B cell (primary cell): ENCODE measurements at places on chromosomes 7 and 10.

DNA sequence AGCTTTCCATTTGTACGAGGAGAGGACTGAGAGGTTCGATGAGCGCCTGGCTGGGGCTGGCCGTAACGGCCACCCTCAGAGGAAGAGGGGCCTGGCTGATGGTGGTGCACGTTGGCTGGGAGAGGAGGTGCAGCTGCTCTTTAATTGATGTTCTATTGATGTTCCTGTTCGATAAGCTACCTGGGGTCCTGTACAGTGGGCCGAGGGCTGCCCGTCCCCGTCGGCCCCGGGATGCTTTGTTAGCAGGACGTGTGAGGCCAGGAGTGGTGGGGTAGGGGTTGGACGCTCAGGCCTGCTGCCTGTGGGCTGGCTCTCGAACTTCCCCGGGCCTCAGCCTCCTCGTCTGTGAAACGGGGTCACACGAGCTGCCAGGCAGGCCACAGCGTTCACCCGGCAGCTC lies 25.4 kb downstream of the FAM20C start:
- DNase-seq = no peak

- no peak for DNase-seq
Observed at GRCh38 chr7:17682586-17682985, 257.7 kb downstream of the SNX13 start.

DNA sequence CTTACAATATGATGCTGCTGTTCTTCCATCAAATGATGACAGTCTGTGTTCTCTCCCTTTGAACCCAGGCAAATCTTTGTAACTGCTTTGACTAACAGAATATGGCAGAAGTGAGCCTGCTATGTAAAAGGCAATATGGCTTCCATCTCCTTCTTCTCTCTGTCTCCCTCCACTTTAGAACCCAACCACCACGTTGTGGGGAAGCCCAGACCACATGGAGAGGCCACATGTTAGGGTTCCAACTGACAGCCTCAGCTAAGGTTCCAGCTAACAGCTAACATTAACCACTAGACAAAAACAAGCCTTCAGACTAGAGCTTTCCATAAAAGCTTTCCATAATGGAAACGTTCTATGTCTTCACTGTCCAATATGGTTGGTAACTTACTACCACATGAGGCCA lies 107.7 kb downstream of the PRTFDC1 start:
- DNase-seq = no peak

DNA sequence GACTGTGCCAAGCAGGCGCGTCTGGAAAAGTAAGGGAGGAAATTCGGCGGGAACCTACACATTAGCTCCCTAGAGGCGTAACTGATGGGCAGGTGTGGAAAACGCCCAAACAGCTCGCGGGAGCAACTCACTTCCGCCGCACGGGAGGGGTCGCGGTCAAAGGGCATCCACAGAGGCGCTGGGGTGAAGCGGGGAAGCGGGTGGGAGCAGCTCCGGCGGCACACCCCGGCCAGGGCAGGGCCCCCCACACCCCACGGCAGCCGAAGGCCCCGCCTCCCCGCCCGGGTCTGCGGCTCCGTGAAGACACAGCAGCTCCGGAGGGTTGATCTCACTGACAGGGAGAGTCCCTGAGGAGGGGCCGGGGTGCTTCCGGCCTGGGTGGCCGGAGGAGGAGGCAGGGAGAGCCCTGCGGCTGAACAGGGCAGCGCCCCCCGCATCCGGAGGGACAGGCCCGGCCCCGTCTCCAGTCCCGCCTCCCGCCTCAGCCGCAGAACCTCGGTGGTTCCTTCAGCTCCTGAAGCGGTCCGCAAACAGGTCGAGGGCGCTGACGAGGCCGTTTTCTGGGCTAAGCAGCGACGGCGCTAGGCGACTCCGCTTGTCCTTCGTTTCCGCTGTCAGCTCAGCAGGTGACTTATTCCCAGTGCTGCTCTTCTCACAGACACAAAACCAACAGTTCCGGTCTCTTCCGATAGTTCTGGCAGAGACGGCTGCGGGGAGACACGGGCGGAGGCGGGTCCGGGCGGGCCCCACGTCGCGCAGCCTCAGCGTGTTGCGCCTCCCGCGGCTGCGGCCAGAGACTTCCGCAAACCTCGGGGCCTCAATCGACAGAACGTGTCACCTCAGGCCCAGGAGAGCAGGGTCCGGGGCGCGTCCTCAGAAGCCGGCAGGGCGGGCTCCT lies 276.1 kb downstream of the DNAJB6 start:
- DNase-seq = peak; percentile 73

- DNase-seq = no peak
Observed at GRCh38 chr7:79386688-79387422, 66.6 kb downstream of the MAGI2 start.

DNA sequence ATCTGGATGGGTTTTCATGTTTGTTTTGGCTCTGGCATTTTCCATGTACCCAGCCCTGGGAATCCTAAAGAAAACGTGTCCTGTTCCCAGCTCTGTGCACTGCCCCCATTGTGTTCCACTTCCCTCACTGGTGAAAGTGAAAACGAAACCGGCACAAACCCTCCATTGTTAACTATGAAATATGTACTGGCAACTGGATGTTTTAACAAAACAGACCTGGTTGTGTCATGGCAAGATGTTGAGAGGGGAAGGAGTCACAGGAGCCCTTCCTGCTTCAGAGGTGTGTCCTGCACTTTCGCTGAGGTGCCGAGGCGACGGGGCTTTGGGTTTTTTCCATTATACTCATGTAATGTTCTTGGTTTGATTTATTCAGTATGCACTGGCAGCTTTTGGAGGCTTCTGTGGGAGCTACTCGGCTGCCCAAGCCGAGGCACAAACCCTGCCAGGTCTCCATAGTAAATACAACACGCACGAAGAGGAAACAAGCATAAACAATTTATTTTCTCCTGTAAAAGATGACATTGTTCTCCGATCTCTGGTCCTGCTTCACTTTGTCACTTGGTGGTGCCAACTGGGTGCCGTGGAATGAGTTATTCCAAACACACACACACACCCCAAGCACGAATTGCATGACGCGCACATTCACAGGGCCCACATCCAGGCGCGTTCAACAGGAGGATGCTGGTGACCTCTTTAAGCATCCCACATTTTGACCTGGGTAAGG lies 118.2 kb downstream of the CDK6 start:
- peak; percentile 66 for DNase-seq

GRCh38 chr10:102779680-102780526 lies 36.2 kb downstream of the WBP1L start:
- DNase-seq = no peak

- DNase-seq = no peak
Observed at GRCh38 chr10:112195224-112195623, 11.7 kb upstream of the GPAM start.

- no peak for DNase-seq
Observed at GRCh38 chr7:152392254-152392653, 43.5 kb downstream of the KMT2C start.

GRCh38 chr10:576130-576465 lies 113.4 kb downstream of the DIP2C start:
- DNase-seq = no peak

GRCh38 chr7:36723951-36724664 lies at the start of gene AOAH:
TSS of gene AOAH (minus strand) at chr7:36724494. CDS start at chr7:36724148, 346 bp downstream.
- DNase-seq = peak; percentile 67

DNA sequence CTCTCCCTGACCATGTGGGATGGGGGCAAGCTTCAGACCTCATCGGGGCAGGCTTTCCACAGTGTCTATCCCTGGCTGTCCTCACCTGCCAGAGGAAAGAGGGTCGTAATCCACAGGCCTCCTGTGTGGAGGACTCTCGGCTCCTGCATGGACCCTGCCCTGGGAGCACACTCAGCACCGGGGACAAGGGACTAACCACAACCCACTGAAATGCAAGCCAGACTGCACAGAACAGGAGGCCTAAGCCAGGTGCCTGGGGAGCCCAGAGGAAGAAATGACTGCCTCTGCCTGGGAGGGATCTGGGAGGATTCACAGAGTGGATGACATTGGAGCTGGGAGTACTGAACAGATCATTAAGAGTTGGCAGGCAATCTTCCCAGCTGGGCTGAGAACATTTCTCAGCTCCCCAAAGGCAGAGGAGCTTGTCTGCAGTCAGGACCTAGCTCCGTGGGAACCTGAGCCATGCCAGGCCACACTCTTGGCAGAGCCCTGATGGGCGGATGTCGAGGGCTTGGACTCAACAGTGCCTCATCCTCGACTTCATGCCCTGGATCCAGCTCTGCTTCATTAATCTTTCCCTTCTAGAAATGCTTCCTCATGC lies 213.4 kb downstream of the USP6NL start:
- DNase-seq = no peak

GRCh38 chr7:69619054-69619453 lies 20.8 kb downstream of the AUTS2 start:
- no peak for DNase-seq

DNA sequence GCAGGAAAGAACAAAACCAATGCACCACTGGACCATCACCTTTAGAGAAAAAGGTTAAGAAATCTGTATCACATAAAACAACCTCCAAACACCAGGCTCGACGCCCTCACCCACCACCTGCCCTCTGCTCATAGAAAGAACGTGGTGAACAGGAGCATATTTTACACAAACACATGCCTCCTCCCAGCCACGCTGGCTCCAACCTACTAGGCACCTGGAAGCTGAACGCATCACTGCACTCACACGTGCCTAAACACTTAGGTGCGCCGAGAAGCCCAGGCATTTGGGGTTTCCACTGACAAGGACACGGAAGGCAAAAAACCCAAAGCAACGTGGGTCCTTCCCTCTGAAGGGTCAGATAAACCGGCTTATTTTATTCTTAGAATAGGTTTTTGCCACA lies 56.0 kb downstream of the PTPRN2 start:
- no peak for DNase-seq

DNA sequence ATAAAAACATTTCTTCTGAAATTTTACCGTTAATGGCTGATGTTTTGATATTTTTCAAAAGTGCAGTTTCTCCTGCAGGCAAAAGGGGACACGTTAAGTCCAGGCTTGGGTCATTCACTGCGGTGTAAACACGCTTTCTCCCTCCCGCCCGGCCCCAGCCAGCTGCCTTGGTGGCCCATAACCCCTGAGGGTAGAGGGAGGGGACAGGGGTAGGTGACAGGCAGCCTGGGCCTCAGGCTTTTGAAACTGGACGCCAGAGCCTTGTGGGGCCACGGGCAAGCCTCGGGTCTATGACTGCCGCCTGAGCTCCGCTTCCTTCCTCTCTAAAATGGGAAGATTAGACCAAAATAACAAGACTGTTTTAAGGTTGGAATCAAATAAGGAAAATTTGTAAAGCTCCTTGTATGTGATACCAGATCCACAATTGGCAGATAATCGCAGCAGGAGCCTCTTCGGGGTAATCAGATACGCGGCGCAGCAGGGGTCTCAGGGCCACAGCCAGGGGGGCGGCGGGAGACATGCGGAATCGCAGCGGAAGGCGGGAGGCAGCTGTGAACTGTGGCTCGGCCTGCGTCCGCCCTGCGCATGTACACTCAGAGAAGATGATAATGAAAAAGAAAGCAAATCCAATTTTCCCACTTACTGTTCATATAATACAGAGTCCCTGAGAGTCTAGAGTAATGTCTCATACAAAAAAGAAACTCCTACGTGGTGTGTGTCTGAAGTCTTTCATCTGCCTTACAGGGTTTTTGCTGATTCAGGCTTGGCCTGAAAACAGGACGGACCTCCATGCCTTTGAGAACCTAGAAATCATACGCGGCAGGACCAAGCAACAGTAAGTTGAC lies 138.3 kb downstream of the EGFR start:
- DNase-seq = no peak

GRCh38 chr7:147014286-147014955 lies 897.8 kb downstream of the CNTNAP2 start:
- no peak for DNase-seq

DNA sequence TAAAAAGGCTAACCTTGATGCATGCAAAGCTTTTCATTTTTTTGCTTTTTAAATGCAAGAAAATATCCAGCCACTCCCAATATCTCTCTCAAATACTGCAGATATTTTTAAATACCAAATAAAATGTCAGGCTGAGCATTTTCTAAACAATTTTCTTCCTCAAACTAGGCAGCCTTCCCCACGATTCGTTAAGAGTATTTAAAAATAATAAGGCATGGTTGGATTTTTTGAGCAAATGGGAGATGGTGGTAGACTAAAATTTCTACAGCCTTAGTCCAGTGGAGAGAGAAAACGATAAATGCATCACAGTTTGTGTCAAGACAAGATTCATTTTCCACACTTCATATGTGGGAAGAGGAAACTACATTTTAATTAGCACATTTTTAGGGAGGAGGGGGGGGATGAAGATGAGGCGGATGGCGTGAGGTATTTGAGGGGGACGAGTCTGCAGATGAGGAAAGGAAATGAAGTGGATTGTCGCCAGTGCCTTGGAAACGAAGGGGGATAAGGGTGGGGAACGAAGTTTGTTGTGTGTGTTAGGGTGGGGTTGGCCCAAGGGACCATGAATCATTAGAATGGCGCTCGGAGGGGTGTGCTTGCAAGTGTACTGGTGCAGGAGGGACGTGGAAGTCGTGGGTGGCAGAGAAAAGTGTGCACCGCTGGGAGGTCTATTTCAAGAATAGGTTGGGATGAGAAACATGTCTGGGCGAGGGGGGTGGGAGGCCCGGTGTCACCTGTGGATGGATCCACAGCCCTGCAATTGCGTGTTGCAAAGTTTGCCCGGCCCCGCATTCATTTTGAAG lies 1.2 kb upstream of the ADD3 start:
- DNase-seq = no peak

DNA sequence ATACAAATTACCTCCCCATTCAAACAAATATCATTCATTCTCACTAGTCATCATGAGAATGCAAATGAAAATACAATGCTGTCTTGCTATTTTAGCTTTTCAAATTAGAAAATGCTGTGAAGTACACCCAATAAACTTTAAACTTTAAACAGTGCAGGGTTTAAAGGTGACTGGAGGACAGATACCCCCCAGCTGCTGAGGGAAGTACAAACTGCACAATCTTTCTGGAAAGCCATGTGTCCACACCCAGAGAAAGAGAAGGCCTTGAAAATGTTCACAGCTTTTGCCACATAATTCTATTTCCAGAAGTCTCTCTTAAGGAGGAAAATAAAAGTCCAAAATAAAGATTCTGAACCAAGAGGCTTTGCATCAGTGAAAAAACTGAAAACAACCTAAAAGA lies 56.5 kb downstream of the PIK3AP1 start:
- DNase-seq = no peak

DNA sequence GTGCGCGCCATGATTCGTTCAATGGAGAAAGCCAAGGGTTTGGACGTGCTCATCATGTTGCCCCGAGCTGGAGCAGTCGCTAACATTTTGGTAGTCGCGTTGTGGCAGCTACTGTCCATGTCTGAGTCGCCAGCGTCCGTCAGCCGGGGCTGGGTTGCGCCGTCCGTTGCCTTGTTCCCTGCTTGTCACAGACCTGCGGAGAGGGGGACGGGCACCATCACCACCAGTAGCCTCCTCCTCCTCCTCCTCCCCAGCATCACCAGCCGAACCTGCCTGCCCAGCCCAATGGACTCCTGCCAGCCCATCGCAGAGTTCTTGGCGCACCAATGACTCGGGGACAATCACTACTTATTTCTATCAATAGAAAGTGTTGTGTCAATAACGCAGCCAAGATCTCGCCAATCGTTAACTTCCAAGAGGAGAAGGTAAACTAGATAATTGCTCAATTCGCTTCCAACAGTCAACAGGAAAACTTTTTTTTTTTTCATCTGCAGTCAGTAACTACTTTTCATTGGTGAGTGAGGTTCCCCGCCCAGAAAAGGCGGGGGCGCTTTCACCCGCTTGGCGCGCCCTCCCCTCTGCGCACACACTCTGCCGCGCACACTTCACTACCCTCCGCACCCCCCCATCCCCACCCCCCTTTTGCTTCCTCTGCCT lies at the start of gene FEZF1:
Gene FEZF1, minus strand, starts transcription at position 432 of the 657 bp plus-strand sequence. Its CDS starts 313 bp downstream, at position 119.
- no peak for DNase-seq
